ENCODE measurements at places on chromosomes 7 and 10. TPM values are rescaled to one million over a fixed set of nuclear protein-coding genes. Genes with fewer than 3 reads are reported as not detected.

The INA gene
- total RNA-seq, result not detected

The ATP5F1C gene
- total RNA-seq, result 168 TPM

The OR2F2 gene
- not detected for total RNA-seq

DNA sequence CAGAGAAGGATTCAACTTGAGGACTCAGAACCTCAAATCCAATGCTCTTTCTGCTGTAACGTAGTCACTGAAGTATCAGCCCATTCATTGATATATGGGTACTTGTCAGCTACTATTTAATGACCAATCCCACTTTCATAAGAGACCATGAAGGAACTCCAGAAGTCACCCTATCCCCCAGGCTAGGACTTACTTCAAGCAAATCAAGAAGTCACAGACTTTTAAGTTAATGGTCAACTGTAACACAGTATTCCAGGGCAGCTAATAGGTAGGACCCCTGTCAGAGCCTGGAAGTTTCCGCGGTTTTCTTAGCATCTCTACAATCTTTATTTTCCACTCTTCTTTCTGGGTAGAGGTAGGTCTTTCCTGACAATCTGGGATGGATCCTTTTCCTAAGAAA, 269.9 kb downstream of the POU6F2 start:
- no peak for DNase-seq

DNA sequence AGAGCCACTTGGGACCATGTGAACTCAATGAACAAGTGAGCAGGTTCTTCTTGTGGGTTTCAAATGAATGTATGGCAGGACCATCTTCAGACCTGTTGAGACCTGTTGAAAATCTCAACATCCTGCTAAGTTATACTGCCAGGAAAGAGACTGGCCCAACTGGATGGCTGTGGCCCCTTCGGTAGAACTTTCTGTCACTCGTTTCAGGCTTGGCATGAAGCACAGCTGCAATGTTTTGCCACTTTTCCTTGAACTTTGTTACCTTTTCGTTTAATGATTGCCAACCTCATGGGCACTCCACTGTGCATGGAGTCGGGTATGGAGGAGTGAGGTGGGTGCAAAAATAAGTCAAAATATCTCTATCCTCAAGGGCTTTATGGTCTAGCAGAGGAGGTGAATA, 36.7 kb upstream of the SLC35B4 start:
- peak; percentile 52 for DNase-seq

DNA sequence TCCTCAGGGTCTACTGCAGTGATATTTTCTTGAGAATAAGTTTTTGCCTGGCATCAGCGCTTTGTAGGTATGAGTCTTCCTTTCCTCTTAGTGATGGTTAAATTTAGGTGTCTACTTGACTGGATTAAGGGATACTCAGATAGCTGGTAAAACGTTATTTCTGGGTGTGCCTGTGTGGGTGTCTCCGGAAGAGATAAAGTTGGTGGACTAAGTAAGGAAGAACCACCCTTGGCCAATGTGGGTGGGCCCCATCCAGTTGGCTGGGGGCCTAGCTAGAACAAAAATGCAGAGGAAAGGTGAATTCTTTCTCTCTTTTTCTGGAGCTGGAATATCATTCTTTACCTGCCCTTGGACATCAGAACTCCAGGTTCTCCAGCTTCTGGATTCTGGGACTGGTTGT, 138.8 kb downstream of the ADCYAP1R1 start:
- DNase-seq, result no peak

All from left lobe of liver (tissue), 2 donors.